ENCODE measurements at places on chromosomes 11 and 22.
A peak's percentile ranks its signal among the peaks of the same experiment; 100 is the strongest.

GRCh38 chr22:40472051-40472450, 101.7 kb downstream of the SGSM3 start:
- no peak for DNase-seq

GRCh38 chr11:74011360-74012073, 2.6 kb upstream of the UCP3 start:
- DNase-seq = no peak

GRCh38 chr11:128961645-128962044, 19.0 kb upstream of the TP53AIP1 start:
- DNase-seq = no peak

GRCh38 chr11:107196732-107197131, 178.5 kb upstream of the GUCY1A2 start:
- DNase-seq = no peak

- DNase-seq = no peak
These were observed 22.0 kb upstream of the MS4A6A start for GRCh38 chr11:60204922-60205321.

GRCh38 chr11:118473537-118473936, 37.2 kb downstream of the KMT2A start:
- no peak for DNase-seq

DNA sequence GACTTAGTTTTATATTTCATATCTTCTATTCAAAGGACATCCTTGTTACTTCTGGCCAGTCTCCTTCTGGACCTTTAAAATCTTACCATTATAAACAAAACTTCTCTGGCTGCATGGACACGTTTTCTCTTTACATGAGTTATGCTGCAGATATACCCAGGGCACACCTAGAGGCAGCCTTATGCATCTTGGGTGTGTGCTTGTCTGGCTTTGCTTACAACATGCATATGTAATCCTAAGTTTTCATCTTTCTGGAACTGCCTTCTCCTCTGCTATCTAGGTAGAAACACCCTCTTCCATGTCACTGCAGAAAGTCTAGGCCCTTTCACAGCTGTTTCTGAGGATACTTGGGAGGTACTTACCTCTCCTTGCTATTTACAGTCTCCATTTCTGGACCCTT, 185.8 kb upstream of the RAG2 start:
- DNase-seq = no peak

DNA sequence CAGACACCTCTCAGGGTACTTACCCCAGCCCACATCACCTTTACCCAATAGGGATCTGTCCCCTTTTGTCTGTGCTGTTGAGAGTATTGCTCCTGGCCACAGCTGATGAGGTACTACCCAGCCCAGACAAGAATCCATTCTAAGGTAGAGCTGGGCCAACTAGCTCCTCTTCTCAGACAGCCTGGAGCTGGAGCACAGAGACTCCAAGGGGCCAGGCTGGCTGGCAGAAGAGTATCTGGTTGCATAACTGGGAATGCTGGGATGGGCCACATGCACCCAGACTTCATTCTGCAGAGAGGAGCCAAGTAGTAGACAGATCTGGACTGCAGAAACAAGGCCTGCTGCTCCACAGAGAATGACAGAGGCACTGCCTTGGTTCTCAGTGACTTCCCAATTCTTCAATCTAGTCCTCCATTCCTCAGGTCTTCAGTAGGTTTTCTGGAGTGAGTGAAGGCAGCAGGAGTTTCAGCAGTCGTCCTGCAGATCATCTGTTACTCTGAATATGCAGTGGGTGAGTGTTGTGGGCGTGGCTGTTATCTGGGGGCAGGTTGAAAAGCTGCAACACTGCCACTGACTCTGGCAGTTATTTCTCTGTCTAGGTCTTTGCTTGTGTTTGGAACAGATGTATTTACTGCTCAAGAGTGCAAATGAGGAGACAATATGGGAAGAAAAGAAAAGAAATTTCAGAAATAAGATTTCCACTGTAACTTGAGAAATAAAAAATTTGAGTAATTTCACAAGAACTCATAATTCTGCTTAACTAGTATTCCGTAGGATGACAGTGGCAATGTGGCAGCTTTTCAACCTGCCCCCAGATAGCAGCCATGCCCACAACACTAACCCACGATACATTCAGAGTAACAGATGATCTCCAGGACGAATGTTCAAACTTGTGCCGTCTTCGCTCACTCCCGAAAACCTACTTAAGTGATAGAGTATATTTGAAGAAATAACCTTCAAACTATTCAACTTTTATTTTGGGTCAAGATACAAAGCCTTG, 34.9 kb downstream of the MAPK1 start:
- peak; percentile 4 for DNase-seq

DNA sequence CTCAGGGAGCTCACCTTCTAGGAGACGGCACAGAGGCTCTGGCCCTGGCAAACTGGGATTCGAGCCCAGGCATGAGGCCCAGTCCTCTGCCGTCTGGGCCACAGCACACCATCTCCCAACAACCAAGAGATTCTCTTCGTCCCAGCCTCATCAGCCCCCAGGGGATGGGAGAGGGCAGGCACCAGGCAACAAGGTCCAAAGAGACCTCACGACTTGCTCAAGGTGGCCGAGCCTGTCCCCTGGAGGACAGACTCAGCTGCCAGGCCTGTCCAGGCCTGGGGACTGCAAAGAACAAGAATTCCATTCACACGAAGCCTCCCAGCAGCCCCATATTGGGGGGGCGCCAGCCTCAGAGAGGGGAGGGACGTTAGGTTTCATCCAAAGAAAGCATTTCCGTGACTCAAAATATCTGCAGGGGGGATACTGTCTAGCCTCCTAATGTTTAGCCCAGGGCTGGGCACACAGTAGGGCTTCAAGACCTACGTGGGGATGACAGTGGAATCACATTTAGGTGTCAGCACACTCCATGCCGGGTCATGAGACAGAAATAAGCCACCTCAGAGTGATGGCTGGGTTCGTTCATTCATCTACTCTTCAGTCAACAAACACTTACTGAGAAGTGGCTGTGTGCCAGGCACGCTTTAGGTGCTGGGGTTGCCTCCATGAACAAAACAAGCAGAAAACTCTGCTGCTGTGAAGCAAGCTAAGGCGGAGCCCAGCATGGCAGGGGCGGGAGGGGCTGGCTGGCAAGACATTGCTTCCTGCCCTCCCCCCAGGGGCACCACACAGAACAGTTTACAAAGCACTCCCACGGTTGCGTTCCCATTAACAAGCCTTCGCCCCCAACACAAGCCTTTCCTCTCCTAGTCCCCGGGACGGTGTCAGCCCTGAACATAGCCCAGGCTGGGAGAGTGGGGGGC, 1.2 kb downstream of the CARNS1 start:
- peak; percentile 62 for DNase-seq

DNA sequence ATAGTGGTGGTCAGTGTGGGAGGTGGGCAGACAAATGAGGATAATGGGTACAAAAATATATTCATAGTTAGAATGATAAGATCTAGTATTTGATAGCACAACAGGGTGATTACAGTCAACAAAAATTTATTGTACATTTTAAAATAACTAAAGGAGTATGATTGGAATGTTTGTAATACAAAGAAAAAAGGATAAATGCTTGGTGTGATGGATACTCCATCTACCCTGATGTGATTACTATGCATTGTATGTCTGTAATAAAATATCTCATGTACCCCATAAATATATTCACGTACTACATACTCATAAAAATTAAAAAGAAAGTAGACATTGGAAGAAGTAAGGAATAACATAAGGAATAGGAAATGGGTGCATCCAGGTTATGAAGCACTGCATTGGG, 15.4 kb downstream of the RRP8 start:
- no peak for DNase-seq

DNA sequence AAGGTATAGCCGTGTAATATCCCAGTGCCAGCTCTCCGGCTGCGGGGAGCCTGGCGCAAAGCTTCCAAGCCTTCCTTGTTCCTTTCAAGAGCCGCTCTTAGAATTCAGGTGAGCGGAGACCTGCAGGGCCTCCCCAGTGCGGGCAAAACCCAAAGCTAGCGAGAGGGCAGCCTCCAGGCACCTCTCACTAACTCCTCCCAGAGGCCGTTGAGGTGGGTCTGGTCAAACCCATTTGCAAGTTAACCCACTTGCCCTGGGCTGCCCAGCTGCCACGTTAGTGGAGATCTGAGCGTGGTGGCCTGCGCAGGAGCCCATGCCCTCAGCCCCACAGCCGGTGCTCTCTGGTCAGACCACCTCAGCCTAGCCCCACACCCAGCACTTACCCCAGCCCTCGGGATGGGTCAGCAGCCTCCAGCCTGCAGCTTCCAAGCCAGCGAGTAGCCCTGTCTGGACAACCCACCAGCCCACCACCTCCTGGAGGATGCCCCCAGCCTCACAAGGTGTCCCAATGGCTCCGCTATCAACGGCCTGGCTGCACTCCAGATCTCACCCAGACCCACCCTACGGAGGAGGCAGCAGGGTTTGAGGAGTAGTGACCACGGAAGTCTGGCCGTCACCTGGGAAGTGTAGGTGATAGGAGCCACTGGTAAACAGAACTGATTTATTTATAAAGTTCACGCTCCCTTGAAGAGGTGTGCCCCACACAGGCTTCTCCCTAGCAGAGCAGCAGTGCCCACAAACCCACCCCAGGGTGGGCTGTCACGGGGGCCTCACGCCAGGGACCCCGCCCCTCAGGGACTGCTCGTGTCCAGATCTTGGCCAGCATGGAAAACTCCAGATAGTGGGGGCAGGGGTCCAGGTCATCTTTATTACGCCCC, 2.3 kb downstream of the ASCL2 start:
- DNase-seq = no peak

GRCh38 chr22:50695421-50696250, 23.0 kb downstream of the SHANK3 start:
- no peak for DNase-seq

DNA sequence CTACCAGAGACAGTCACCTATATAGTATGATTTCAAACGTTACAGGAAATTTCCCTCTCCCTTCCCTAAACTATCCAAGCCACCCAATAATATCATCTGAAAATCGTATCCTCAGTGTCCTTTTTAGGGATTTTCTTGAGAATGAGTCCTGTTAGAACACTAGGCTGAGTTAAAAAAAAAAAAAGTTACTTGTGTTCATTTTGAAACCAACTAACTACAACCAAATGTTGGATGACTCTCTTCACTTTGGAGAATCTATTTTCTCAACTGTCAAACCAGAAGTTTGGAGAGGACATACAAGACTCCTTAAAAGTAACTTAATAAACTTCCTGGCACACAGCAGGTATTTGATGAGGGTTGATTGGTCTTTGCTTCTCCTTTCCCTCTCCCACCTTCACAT, 183.2 kb upstream of the SESN3 start:
- no peak for DNase-seq

GRCh38 chr22:19932367-19933206, 9.0 kb upstream of the COMT start:
- DNase-seq = no peak

DNA sequence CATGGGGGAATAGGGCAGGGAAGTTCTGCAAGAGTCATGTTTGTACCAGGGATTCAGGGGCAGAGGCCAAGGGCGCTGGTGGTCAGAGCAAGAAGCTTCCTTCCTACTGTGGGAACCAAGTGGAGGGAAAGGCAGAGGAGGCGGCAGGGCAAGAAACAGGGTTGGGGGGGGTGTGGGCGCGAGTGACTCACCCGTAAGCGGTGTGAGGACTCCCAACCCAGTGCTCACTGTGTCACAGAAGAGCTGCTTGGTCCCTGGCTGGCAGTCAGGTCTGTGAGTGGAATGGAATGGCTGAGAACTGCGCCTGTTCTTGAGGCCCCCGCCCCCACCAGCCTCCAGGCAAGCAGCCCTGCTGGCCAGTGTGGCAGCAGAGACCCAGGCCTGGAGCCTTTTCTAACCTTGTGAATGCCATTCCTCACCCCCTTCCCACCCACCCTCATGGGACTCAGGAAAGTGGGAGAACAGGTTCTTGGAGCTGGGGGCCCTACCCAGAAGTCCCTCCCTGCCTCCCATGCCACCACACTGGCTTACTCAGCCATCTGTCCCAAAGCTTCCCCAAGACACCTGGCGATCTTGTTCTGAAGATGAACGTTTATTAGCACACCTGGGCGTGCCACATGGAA, 4.7 kb downstream of the LRRC10B start:
- DNase-seq = no peak

- no peak for DNase-seq
These were observed 25.1 kb downstream of the ARL14EP start for GRCh38 chr11:30348035-30348434.

GRCh38 chr22:27719535-27720227, 81.9 kb downstream of the MN1 start:
- DNase-seq = no peak

GRCh38 chr11:74730571-74731260, 510 bp downstream of the CHRDL2 start:
- no peak for DNase-seq

- DNase-seq = no peak
These were observed 183.5 kb upstream of the SORL1-AS1 start for GRCh38 chr11:121636081-121636799.

- peak; percentile 79 for DNase-seq
These were observed 460.0 kb downstream of the BUD13 start for GRCh38 chr11:116312570-116313391.

GRCh38 chr11:58912124-58912523, 27.2 kb upstream of the GLYATL1 start:
- no peak for DNase-seq

- no peak for DNase-seq
These were observed 1.9 kb upstream of the ARAP1 start for GRCh38 chr11:72754149-72754543.

DNA sequence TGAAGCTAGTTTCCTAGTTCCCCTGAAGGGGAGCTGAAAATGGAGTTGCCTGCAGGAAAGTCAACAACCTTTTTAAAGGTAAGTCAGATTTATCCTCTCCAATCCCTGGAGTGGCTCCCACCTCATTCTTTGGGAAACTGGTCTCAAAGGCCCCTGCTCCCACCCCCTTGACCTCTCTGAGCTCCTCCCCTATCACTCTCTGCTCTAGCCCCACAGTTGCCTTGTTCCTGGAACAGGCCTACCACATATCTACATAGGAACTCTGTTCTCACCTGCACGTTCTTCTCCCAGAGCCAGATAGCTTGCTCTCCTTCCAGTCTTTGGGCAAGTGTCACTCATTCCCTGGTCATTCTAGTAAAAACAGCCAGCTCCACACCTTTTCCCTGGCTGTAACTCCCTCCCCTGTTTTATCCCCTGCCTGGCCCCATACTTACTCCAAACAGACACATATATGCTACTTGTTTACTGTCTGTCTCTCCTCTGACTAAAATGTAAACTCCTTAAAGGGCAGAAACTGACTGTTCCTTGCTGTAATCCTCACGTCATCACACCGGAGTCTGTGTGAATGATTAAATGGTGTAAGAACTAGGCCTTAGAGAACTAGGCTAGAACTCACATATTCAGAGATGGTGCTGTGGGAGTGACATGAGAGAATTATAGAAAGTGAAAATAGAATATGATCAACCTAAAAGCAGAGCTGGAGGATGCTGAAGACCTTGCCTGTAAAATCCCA, 53.3 kb downstream of the TCF20 start:
- no peak for DNase-seq

- no peak for DNase-seq
These were observed 111.5 kb downstream of the PKNOX2 start for GRCh38 chr11:125275905-125276618.

- no peak for DNase-seq
These were observed at the start of gene OR51V1 for GRCh38 chr11:5200582-5200981. OR51V1 (minus strand) TSS chr11:5200682; CDS start chr11:5200682, 0 bp downstream.

GRCh38 chr22:28855355-28856094, 27.8 kb upstream of the ZNRF3 start:
- DNase-seq = peak; percentile 2

Measured in NCI-H226 (cell line).